ENCODE measurements at places on chromosomes 12 and 14. TPM values are rescaled to one million over a fixed set of nuclear protein-coding genes. Genes with fewer than 3 reads are reported as not detected.

DNA sequence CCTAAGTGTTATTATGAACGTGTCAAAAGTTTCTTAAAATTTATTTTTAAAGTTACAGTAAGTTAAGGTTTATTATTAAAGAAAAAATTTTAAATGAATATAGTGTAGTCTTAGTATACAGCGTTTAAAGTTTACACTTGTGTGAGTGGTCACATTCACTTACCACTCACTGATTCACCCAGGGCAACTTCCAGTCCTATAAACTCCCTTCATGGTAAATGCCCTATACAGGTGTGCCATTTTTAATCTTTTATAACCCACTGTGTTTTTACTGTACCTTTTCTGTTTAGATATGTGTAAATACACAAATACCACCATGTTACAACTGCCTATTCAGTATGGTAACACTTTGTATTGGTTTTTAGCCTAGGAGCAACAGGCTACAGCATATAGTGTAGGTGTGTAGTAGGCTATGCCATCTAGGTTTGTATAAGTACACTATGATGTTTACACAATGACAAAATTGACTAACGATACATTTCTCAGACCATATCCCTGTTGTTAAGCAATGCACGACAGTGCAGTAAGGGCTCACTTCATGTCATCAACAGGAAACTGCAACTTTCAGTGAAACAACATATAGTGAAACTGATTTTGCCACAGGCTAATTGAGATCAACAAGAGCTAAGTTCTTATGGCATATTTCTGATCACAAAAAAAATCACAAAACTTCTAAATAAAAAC lies 112.0 kb upstream of the TMCC3 start:
- H3K36me3 ChIP-seq, result no peaks in the 10 kb centered on the region
- H3K27me3 ChIP-seq, result no peaks in the 10 kb centered on the region
- H3K27ac ChIP-seq, result no peak overlapping the region

Gene PLD4
- 7.1 TPM for polyA plus RNA-seq

Gene PGF
- 9.1 TPM for polyA plus RNA-seq

Gene BDKRB2
- 10.8 TPM for polyA plus RNA-seq

Gene ITGA7
- polyA plus RNA-seq, result 3.6 TPM

Gene LRCOL1
- polyA plus RNA-seq, result not detected

GRCh38 chr14:32629236-32629635 lies 300.1 kb downstream of the AKAP6 start:
- peaks cover 3% of the 10 kb centered on the region for H3K4me1 ChIP-seq
- H3K4me3 ChIP-seq, result no peak overlapping the region
- DNase-seq, result no peak
- no peak overlapping the region for H3K27ac ChIP-seq

DNA sequence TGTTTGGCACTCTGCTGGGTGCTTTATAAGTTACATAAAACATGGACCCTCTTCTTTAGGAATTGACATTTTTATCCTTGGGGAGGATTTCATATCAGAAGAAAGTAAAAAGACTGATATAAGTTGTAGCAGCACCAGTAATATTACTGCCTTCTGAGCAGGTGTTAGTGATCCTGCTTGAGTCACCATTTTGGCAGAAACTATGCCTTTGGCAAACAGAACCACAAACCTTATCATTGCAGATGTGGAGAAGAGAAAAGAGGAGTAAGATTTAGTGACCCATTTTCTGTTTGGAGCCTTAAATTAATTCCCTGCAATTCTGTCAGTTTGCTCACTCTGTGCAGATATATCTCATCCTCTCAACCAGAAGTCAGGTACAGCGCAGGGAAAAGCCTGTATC lies 23.0 kb downstream of the ZNF410 start:
- no peak overlapping the region for H3K4me3 ChIP-seq
- peaks cover 90% of the 10 kb centered on the region for H3K36me3 ChIP-seq
- no peak overlapping the region for H3K27ac ChIP-seq
- H3K27me3 ChIP-seq, result no peaks in the 10 kb centered on the region
- no peak for DNase-seq

Gene GPN3
- 17.3 TPM for polyA plus RNA-seq

DNA sequence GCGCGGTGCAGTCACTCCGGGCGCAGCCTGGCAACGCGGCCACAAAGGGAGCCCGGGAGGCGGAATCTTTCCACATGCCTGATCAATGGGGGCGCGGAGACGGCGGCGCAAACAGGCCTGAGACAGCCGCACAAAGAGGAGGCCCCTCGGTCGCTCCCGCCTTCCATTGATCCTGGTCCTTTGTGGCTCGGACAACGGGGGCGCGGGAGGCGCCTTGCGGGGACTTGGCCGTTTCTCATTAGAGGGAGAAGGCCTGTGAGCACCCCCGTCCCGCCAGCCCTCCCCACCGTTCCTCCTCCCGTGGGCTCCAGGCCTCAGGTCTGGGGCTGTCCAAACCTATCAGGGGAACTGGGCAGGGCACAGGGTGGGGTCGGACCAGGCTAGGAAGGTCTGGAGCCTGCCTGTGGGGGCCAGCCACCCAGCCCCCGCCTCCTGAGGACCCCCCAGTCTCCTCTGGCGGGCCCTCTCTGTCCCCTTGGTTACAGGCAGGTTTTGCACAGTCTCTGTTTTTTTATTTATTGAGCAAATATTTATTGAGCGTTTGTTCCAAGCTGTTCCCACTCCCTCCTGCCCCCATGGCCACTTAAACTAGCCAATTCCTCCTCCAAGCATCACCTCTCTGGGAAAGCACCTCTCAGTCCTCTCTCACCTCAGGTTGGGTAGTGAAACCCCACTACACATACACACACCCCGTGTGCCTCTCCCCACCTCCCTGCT lies 29.0 kb upstream of the MSI1 start:
- H3K4me1 ChIP-seq, result peaks cover 5% of the 10 kb centered on the region
- DNase-seq, result no peak
- no peaks in the 10 kb centered on the region for H3K36me3 ChIP-seq
- no peak overlapping the region for H3K27ac ChIP-seq
- H3K27me3 ChIP-seq, result no peaks in the 10 kb centered on the region
- H3K4me3 ChIP-seq, result no peak overlapping the region

Gene KRT74
- polyA plus RNA-seq, result not detected

- DNase-seq, result no peak
- peaks cover 100% of the 10 kb centered on the region for H3K27me3 ChIP-seq
- no peak overlapping the region for H3K4me3 ChIP-seq
- no peak overlapping the region for H3K27ac ChIP-seq
- peaks cover 12% of the 10 kb centered on the region for H3K4me1 ChIP-seq
Measured at GRCh38 chr12:53955036-53955775, 503 bp downstream of the HOXC12 start.

GRCh38 chr12:12616512-12617310 lies 5.0 kb downstream of the CREBL2 start:
- no peak overlapping the region for H3K4me3 ChIP-seq
- H3K27ac ChIP-seq, result peak overlapping the region; percentile 5

Gene ZDHHC22
- 0.67 TPM for polyA plus RNA-seq

DNA sequence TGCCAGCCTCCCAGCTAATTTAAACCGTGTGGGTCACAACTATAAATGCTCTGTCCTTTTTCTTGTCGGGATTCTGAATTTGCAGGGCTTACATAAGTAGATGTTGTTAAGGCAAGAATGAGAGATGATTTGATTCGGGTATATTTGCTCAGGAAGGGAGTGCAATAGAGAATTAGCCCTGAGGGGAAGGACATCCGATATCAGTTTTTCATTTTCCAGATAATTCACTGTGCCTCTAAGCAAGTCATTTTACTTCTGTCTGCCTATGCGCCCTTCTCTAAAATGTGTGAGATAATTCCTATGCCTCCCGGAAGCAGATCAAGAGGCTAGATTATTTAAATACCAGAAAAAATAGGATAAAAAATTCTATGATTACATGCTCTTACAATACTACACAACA lies 300.5 kb downstream of the RMST start:
- H3K27me3 ChIP-seq, result no peaks in the 10 kb centered on the region
- H3K36me3 ChIP-seq, result no peaks in the 10 kb centered on the region

GRCh38 chr12:113475451-113476175 lies 3.9 kb upstream of the LHX5 start:
- H3K4me1 ChIP-seq, result no peaks in the 10 kb centered on the region
- H3K36me3 ChIP-seq, result no peaks in the 10 kb centered on the region
- peaks cover 59% of the 10 kb centered on the region for H3K27me3 ChIP-seq
- no peak for DNase-seq
- H3K27ac ChIP-seq, result no peak overlapping the region
- H3K4me3 ChIP-seq, result no peak overlapping the region

DNA sequence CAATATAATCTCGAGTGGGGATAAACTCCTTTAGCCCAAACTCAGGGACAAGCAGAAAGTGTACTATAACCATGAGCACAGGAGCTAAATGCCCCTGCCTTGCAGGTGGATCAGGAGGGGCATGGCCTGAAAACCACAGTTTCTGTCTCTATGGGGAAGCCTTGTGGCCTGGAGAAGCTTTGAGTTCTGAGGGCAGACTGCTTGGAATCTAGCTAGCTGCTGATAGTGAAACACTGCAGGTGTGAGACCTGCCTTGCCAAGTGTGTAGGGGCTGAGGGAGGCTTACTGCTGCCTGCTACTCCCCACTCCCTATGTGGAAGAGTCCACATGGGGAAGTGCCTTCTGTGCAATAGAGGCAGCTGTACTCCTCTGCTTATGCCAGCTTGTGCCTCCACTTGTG lies 352.3 kb upstream of the OR4E1 start:
- no peak overlapping the region for H3K27ac ChIP-seq
- no peaks in the 10 kb centered on the region for H3K27me3 ChIP-seq
- no peak for DNase-seq
- H3K4me3 ChIP-seq, result no peak overlapping the region

Gene CARMIL3
- 1.7 TPM for polyA plus RNA-seq

Gene CINP
- polyA plus RNA-seq, result 21.5 TPM

DNA sequence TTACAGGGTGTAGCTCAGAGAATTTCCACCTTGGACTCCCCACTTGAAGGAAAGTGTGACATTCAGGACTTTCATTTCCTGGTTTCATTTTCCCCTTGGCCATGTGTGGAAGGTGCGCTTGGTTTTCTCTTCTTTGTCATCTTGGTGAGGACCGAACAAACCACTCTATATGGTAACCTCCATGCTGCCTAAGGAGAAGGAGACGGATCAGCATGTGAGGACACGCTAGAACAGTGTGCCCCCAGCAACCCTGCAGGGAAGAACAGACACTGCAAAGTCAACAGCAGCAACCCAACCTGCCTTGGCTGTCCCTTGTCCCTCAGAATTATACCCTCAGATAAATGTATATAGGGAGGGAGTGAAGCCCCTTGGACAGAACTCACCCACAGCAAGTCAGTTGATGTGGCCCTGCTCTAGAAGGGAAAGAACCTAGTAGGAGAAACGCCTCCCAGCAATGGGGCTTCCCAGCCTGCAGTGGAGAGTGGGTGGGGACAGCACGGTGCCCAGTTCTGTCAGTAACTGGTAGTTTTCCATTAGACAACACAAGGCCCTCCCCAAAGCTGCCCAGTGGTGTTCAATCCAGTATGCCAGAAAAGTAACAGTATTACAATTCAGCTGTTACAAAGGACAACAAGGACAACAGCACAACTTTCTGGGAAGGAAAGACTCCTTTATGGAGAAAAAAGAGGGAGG lies 18.9 kb upstream of the COCH start:
- no peak overlapping the region for H3K27ac ChIP-seq
- no peaks in the 10 kb centered on the region for H3K36me3 ChIP-seq
- DNase-seq, result no peak
- H3K4me3 ChIP-seq, result no peak overlapping the region
- no peaks in the 10 kb centered on the region for H3K4me1 ChIP-seq

DNA sequence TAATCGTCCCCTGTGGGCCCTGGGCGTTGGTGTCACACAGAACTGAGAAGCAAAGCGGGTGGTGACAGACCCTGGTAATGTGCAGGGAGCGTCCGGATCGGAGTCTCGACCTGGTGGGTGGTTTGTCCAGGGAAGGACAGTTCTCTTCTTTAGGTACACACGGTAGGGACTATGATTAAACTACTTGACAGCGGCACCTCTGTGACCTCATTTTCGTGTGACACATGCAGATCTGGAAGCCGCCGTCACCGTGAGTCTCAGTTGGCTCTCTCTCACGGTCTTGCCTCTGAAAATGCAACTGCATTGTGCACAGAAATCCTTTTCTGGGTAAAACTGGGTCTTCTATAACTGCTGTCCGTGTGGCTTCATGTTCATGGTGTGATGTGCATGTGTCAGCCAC lies 32.1 kb downstream of the XRCC3 start:
- no peaks in the 10 kb centered on the region for H3K4me1 ChIP-seq
- no peaks in the 10 kb centered on the region for H3K27me3 ChIP-seq
- H3K4me3 ChIP-seq, result no peak overlapping the region
- DNase-seq, result no peak
- peaks cover 69% of the 10 kb centered on the region for H3K36me3 ChIP-seq

Gene KRT79
- 0.16 TPM for polyA plus RNA-seq

DNA sequence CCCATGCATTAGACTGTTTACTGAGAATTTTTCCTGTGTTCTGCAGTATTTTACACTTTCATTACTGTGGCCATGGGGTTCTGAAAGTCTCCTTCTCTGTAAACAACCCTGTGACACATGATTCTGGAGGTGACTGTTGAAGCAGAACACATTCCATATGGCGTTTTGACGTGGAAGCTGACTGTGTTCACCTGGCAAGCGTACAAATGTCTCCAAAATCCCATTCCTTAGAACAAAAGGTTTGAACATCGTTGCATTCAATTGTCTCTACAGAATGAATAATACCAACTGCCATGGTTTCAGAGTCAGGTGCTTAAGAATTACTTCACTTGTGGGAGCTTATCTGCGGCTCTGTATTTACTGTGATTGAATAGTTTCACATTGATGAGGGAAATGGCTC lies 485.6 kb upstream of the TMEM132C start:
- no peaks in the 10 kb centered on the region for H3K36me3 ChIP-seq
- no peak overlapping the region for H3K4me3 ChIP-seq
- no peak for DNase-seq
- no peaks in the 10 kb centered on the region for H3K4me1 ChIP-seq

Gene DIO2
- 0.60 TPM for polyA plus RNA-seq

- no peak for DNase-seq
- peaks cover 22% of the 10 kb centered on the region for H3K4me1 ChIP-seq
- no peaks in the 10 kb centered on the region for H3K27me3 ChIP-seq
- peaks cover 19% of the 10 kb centered on the region for H3K36me3 ChIP-seq
- no peak overlapping the region for H3K27ac ChIP-seq
Measured at GRCh38 chr12:49014547-49014946, 4.0 kb downstream of the PRKAG1 start.

- H3K4me3 ChIP-seq, result no peak overlapping the region
- no peak overlapping the region for H3K27ac ChIP-seq
- no peaks in the 10 kb centered on the region for H3K27me3 ChIP-seq
- no peak for DNase-seq
Measured at GRCh38 chr12:7046383-7047105, 14.0 kb upstream of the C1S start.
